ENCODE measurements at places on chromosomes 11 and 22.

GRCh38 chr22:25420925-25421904 is 143.3 kb upstream of the GRK3 start:
- DNase-seq: no peak

- peak; percentile 63 for DNase-seq
Observed at GRCh38 chr11:21625982-21626381, 566.9 kb upstream of the ANO5 start.

DNA sequence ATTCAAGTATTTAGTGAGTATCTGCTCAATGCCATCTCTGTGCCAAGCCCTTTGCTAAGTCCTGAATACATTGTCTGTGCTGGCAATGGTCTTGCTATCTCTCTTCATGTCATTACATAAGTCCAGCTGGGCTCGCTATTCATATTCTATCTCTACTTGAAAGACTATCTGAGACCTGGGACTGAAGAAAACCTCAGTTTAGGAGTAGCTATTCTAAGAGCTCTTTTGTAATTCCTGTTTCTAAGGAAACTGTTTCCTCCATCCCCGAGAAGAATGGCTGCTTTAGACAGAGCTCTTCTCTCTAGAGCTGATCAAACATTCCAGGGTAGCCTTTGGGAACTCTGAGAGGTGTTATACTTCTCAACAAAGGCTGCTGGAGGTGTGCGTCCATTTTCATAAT is 33.0 kb downstream of the SLC17A6 start:
- no peak for DNase-seq

- DNase-seq: no peak
Observed at GRCh38 chr11:18080451-18080850, 25.4 kb downstream of the SAAL1 start.

- no peak for DNase-seq
Observed at GRCh38 chr11:30585125-30585891, 845 bp downstream of the MPPED2 start.

Measured in GDM1 (cell line).